ENCODE measurements at places on chromosomes 4 and X.

- H3K27ac ChIP-seq: peak overlapping the region; percentile 89
- peaks cover 38% of the 10 kb centered on the region for H3K36me3 ChIP-seq
- DNase-seq: no peak
- H3K4me1 ChIP-seq: peaks cover 32% of the 10 kb centered on the region
- peak overlapping the region; percentile 70 for H3K4me3 ChIP-seq
- H3K27me3 ChIP-seq: no peaks in the 10 kb centered on the region
Observed at GRCh38 chr4:77800483-77801259, 18.5 kb downstream of the CNOT6L start.

- H3K27ac ChIP-seq: no peak overlapping the region
- no peak for DNase-seq
- no peaks in the 10 kb centered on the region for H3K36me3 ChIP-seq
- H3K4me3 ChIP-seq: no peak overlapping the region
- H3K4me1 ChIP-seq: no peaks in the 10 kb centered on the region
Observed at GRCh38 chr4:95949136-95949765, 109.4 kb downstream of the PDHA2 start.

DNA sequence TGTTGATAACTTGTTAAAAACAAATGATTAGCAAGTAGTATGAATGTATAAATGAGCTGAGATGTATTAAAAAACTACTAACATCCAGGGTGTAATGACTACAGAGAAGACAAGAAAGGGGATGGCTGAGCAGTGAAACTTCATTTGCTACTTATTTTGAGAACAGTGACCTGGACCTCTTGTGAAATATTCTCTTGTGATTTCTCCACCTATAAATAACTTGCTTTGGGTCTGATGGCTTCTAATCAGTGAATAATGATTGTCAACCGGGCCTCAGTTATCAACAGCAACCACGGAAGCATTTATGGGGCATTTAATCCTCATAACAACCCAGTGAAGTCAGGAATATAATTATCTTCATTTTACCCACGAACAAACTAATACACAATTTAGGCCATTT is 154.2 kb upstream of the HAND2 start:
- no peaks in the 10 kb centered on the region for H3K27me3 ChIP-seq
- H3K4me3 ChIP-seq: no peak overlapping the region
- no peaks in the 10 kb centered on the region for H3K36me3 ChIP-seq
- no peaks in the 10 kb centered on the region for H3K4me1 ChIP-seq

GRCh38 chrX:155262970-155263754 is 1.1 kb downstream of the RAB39B start:
- H3K36me3 ChIP-seq: peaks cover 20% of the 10 kb centered on the region
- peaks cover 13% of the 10 kb centered on the region for H3K4me1 ChIP-seq
- no peak for DNase-seq
- peak overlapping the region; percentile 54 for H3K27ac ChIP-seq
- H3K27me3 ChIP-seq: no peaks in the 10 kb centered on the region

DNA sequence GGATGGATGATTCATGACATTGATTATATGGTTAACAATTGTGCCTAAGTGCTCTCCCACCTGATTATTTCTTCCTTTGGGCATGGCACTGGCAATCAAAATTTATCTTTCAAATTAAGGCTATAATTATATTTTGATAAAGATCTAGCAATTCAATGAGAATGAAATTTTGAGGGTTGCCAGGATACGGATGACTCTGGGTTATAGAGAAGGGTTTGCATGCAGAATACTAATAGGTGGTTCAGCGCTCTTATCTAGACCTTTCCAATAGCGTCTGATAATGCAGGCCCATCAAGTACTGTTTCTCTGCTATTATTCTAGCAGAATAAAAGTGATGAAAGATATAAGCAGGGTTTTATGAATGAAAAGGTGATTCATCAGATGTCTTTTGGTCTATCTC is 74.9 kb upstream of the SCML1 start:
- no peak overlapping the region for H3K4me3 ChIP-seq
- no peak for DNase-seq
- no peak overlapping the region for H3K27ac ChIP-seq
- no peaks in the 10 kb centered on the region for H3K27me3 ChIP-seq

GRCh38 chr4:15110120-15110571 is 107.9 kb downstream of the CPEB2 start:
- H3K4me3 ChIP-seq: no peak overlapping the region
- no peak overlapping the region for H3K27ac ChIP-seq
- peaks cover under 1% of the 10 kb centered on the region for H3K4me1 ChIP-seq
- no peak for DNase-seq

DNA sequence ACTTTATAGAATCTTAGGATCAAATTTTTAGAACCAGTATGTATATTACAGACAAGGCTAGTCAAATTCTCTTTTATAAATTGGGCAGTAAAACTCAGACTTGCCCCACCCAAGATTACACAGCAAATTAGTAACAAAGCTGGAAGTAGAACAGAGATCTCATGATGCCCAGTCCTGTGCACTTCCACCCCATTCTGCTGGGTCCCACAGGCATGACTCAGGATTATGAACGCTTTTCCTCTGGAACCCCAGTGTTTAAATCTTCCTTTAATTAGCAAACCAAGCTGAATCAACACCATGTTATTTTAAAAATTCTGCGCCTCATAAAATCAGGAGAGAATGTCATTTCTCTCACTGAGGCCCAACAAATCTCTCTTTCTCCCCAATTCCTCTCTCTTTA is 1.5 kb upstream of the IL13RA2 start:
- no peak overlapping the region for H3K27ac ChIP-seq
- H3K4me1 ChIP-seq: no peaks in the 10 kb centered on the region
- no peaks in the 10 kb centered on the region for H3K36me3 ChIP-seq
- H3K4me3 ChIP-seq: no peak overlapping the region
- H3K27me3 ChIP-seq: no peaks in the 10 kb centered on the region

- H3K27me3 ChIP-seq: peaks cover 5% of the 10 kb centered on the region
- DNase-seq: peak; percentile 19
- peaks cover 21% of the 10 kb centered on the region for H3K4me1 ChIP-seq
- H3K4me3 ChIP-seq: peak overlapping the region; percentile 35
- H3K36me3 ChIP-seq: no peaks in the 10 kb centered on the region
Observed at GRCh38 chr4:153204728-153205648, 745 bp downstream of the TRIM2 start.

- H3K4me3 ChIP-seq: no peak overlapping the region
- H3K27ac ChIP-seq: no peak overlapping the region
- DNase-seq: no peak
- no peaks in the 10 kb centered on the region for H3K4me1 ChIP-seq
- no peaks in the 10 kb centered on the region for H3K36me3 ChIP-seq
Observed at GRCh38 chr4:177555007-177555574, 112.9 kb upstream of the AGA start.

- H3K4me1 ChIP-seq: no peaks in the 10 kb centered on the region
- no peak for DNase-seq
- H3K36me3 ChIP-seq: no peaks in the 10 kb centered on the region
Observed at GRCh38 chr4:84276752-84277151, 222.3 kb downstream of the NKX6-1 start.

- H3K4me3 ChIP-seq: no peak overlapping the region
- peaks cover 9% of the 10 kb centered on the region for H3K27me3 ChIP-seq
- no peak overlapping the region for H3K27ac ChIP-seq
Observed at GRCh38 chr4:151876381-151876988, 115.7 kb upstream of the GATB start.

- H3K4me1 ChIP-seq: no peaks in the 10 kb centered on the region
- DNase-seq: no peak
- H3K36me3 ChIP-seq: no peaks in the 10 kb centered on the region
- H3K4me3 ChIP-seq: no peak overlapping the region
- H3K27ac ChIP-seq: no peak overlapping the region
- no peaks in the 10 kb centered on the region for H3K27me3 ChIP-seq
Observed at GRCh38 chr4:90951037-90951436, 823.8 kb downstream of the CCSER1 start.

- H3K4me3 ChIP-seq: no peak overlapping the region
- no peaks in the 10 kb centered on the region for H3K4me1 ChIP-seq
- DNase-seq: no peak
- H3K27me3 ChIP-seq: peaks cover 27% of the 10 kb centered on the region
Observed at GRCh38 chrX:643241-643595, 12.6 kb downstream of the SHOX start.

GRCh38 chrX:29940750-29941149 is 274.6 kb upstream of the MAGEB2 start:
- no peak overlapping the region for H3K27ac ChIP-seq
- H3K27me3 ChIP-seq: no peaks in the 10 kb centered on the region
- H3K36me3 ChIP-seq: no peaks in the 10 kb centered on the region
- H3K4me3 ChIP-seq: no peak overlapping the region

DNA sequence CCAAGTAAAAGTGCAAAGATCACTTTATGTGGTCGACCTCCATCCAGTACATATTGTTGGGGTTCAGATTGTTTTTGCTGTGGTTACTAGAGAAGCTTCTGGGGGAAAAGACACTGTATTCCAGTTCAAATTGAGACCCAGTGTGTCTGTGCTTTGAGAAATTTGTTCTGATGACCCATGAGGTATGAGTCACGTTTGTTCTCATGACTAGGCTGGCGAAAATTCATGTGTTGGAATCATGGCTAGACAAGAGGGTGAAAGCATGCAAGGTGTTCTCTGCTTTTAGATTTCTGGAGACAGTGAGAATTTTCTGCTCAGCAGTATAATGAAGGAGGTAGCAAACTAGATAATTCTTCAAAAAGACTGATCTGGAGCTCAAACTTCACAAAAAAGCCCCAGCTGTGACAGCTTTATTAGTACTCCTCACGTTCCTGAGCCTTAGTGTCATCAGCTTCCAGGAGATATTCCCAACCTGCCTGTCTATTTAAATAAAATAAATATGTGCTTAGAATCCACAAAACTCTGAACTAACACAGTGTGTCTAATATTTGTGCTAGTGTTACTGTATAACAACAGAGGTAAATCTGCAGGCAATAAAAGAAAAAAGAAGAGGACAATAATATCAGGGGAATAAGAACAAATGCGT is 24.4 kb upstream of the FAM47B start:
- no peak overlapping the region for H3K4me3 ChIP-seq
- no peak overlapping the region for H3K27ac ChIP-seq
- H3K27me3 ChIP-seq: no peaks in the 10 kb centered on the region
- DNase-seq: no peak
- no peaks in the 10 kb centered on the region for H3K36me3 ChIP-seq
- no peaks in the 10 kb centered on the region for H3K4me1 ChIP-seq

GRCh38 chr4:118158763-118159375 is 124.6 kb downstream of the NDST3 start:
- no peaks in the 10 kb centered on the region for H3K27me3 ChIP-seq
- peaks cover 17% of the 10 kb centered on the region for H3K4me1 ChIP-seq
- peaks cover 12% of the 10 kb centered on the region for H3K36me3 ChIP-seq

- peaks cover 5% of the 10 kb centered on the region for H3K27me3 ChIP-seq
- no peaks in the 10 kb centered on the region for H3K36me3 ChIP-seq
- no peak for DNase-seq
- no peak overlapping the region for H3K4me3 ChIP-seq
- no peak overlapping the region for H3K27ac ChIP-seq
Observed at GRCh38 chr4:151796106-151796505, 35.3 kb upstream of the GATB start.
